Caki2 (cell line): ENCODE measurements at places on chromosomes 2 and 18. TPM values are rescaled to one million over a fixed set of nuclear protein-coding genes. Genes with fewer than 3 reads are reported as not detected.

- no peak for DNase-seq
These were observed 230.6 kb upstream of the SP5 start for GRCh38 chr2:170484552-170484951.

DNA sequence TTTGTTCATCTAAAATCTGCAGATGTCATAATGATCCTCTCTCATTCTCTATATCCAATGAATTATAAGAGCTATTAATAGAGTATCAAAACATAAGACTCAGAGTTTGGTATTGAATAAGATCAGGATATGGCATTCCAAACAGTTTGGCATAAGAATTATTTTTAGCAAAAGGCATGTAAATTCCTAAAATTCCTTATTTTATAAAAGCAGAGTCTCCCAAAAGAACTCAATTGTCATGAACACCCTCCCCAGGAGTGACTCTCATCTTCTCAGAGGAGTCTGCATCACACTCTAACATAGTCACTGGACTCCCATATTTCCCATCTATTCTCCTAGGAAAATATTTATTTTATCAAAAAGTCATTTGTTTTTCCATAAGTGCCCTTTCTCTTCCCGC, 1710.2 kb upstream of the SLC39A10 start:
- no peak for DNase-seq

DNA sequence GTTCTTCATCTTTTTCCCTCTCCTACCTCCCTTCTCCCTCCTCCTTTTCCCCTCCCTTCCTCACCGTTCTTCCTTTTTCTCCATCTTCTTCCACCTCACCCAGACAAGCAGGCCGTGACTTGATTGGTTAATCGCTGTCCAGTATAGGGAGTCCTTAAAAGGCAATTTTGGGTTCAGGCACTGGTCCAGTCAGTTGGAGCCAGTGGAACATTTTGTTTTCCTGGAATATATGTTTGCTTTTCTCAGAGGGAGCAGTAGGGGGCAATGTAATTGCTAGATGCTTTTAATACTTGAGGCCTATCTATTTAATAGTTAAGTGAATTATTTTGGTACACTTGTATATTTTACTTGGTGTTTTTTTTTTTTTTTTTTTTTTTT, 15.0 kb downstream of the ELAC1 start:
- DNase-seq = no peak

GRCh38 chr2:43101751-43102150, 124.7 kb downstream of the ZFP36L2 start:
- DNase-seq = no peak

GRCh38 chr2:163607630-163608029, 128.2 kb downstream of the FIGN start:
- no peak for DNase-seq

FAM228A gene
- 1.5 TPM in 1 of 2 replicates, not detected in the other for total RNA-seq

DNA sequence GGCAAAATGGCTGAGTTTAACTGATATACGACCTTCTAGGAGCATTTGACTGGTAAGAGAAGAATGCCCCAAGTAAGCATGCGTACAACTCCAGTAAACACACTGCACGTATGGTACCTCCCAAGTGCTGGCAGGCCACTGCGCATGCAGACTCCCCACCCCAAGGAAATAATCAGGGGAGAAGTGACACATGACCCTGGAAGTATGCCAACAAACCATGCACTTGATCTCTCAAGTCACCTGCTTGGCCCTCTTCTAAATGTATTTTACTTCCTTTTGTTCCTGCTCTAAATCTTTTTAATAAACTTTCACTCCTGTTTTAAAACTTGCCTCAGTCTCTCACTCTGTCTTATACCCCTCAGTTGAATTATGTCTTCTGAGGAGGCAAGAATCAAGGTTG, 129.8 kb upstream of the COL5A2 start:
- no peak for DNase-seq

DNA sequence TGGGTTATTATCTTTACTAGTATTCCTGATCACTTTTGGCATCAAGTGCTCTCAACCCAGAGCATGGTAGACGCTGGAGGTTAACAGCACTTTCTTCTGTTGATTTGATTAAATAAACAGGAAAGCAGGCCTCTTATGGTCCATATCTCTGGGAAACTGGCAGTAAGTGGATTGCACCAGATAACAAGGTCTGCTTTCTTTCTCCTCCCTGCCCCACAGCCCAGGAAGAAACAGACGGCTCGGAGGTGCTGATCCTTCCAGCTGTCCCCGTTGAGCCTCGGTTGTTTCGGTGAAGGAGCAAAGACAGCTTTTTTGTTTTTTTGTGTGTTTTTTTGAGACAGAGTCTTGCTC, 100.8 kb upstream of the KCTD1 start:
- no peak for DNase-seq

KCNF1 gene
- 0.17 TPM in 1 of 2 replicates, not detected in the other for total RNA-seq

DNA sequence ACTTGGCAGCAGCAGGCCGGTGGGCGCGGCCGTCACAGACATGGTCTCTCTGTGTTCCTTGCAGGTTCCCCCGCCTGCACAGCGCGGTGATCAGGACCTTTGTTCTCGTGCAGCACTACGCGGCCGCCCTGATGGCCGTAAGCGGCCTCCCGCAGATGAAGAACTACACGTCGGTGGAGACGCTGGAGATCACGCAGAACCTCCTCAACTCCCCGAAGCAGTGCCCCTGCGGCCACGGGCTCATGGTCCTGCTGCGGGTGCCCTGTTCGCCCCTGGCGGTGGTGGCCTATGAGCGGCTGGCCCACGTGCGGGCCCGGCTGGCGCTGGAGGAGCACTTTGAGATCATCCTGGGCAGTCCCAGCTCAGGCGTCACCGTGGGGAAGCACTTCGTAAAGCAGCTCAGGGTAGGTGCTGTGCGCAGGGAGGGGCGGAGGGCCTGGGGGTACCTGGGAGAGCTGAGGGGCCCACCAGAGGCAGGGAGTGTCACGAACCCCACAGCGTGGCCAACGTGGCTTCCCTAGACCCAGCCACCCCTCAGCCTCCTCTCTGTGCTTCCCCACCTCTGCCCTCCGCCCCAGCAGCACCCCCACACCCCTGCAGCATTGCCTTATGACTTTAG, 59.3 kb downstream of the NTSR2 start:
- DNase-seq = no peak

ONECUT2 gene
- 0.03 and 0.44 TPM in 2 replicates for total RNA-seq

GRCh38 chr2:95289253-95289652, 7.9 kb upstream of the KCNIP3 start:
- no peak for DNase-seq

GRCh38 chr2:33289961-33290360, 186.5 kb upstream of the RASGRP3 start:
- DNase-seq = no peak

GRCh38 chr2:101263377-101263800, 10.7 kb downstream of the CNOT11 start:
- DNase-seq = no peak

GRCh38 chr2:175151791-175152190, 16.2 kb downstream of the ATF2 start:
- DNase-seq = no peak

GRCh38 chr2:76478266-76479035, 767.7 kb upstream of the GCFC2 start:
- DNase-seq = no peak

DNA sequence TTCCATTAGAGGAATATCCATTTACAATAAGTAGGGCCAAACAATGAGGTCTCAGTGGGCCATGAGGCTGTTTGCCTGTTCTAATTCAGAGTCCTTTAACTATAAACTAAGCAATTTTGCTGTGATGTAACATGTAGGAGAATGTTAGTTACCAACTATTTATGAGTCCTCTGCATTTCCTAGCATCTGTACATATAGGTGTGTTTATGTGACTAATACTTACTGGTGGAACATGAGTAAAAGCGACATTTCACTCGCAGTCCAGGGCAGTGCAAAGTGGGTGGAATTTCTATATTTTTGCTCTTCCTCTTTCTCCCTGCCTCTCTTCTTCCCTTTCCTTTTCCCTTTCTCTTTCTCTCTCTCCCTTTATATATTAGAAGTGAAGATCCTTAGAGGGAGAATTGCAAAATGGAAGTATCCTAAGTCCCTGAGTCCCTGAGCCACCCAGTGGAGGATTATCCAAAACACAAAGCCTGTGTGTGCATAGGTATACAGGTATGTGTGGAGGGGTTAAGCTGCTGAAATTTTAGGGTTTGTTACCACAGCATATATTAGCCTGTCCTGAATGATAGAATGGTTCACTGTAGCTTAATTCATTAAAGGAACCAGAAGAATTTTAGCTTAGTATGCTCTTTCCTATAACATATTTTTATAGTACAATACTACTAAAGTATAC, 487.0 kb upstream of the FANCL start:
- DNase-seq = no peak

DNA sequence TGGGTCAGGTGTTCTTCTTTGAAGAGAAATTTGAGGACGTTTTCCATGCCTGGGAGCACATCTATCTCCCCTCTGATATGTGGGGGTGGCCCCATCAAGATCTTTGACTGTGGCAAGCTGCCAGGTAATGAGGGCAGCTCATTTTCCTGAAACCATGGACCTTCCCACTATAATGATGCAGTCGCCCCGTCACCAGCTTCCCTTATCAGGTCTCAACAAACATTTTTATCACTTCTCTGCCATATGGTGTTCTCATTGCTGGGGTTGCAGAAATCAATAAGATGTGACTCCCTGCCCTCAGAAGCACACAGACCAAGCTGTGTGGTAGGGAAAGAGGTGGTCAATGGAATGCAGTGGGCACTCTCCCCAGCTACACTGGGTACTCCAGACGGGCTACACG, 48.4 kb upstream of the B3GNT7 start:
- DNase-seq = no peak

- DNase-seq = no peak
These were observed 121.1 kb downstream of the TANC1 start for GRCh38 chr2:159089543-159089942.

DNA sequence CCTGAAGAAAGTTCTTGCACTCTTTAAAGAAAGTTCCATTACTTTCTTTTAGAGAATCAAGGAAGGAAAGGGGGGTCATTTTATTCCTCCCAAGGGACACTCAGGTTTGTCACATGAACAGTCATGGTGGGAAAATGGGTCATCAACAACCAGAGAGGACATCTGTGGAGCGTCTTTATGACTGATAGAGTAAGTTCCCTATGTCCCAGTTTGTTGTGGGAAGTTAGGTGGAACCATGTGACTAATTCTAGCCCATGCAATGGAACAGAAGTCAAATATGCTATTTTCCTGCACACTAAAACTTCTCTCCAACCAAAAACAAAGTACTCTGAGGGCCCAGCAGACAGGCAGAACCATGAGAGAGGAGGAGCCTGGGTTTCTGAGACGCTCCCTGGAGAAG, 165.6 kb upstream of the SERTAD2 start:
- DNase-seq = no peak

DNA sequence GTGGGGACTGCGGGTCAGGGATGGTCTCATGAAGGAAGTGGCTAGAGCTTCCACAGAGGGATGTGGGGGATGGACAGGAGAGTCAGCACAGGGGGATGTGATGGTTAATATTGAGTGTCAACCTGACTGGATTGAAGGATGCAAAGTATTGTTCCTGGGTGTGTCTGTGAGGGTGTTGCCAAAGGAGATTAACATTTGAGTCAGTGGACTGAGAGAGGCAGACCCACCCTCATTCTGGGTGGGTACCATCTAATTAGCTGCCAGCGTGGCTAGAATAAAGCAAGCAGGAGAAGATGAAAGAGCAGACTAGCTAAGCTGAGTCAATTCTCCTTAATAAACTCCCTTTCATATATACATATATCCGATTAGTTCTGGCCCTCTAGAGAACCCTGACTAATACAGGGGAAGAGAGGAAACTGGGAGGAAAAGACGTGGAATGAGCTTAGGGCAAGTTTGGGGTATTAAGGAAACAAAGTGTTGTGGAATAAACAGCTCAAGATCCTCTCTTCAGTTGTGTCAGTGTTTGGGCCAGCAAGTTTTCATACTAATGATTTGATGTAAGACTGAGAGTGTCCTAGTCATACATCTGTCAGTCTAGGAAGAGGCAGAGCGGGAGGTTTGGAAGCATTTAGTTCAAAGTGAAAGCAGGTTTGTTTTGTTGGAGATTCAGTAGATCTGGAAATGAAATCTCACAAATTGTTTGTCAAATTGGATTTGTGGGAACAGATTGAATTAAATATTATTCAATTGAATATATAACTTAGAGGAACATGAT, 135.2 kb upstream of the NT5C1B start:
- DNase-seq = no peak

DNA sequence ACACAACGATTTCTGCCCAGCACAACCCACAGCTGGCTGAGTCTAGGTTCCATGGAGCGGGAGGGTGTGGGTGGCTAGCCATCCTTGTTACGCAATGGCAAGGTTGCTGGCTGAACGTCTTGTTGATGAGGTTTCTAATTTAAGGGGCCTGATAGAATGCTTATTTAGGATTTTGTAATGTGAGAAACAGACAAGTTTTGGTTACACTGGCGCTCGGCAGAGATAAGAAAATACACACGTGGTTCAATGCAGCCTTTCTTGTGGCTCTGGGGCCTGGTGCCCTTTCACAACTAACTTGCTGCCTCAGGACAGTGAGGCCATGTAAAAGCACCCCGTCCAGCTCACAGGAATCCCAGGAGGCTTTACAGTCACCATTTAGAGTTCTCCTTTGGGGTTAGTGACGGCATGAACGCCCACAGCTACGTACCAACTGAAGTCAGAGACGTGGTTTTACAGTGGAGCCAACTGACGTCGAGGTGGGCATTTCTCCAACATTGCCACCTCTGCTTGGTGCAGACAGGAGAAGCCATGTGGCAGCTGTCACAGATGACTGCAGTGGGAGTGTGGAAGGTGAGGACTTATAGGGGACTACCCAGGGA, 29.7 kb upstream of the PIEZO2 start:
- DNase-seq = no peak

LHCGR gene
- total RNA-seq = not detected in 2 replicates

REG3A gene
- total RNA-seq = not detected in 2 replicates

DNAJC5G gene
- total RNA-seq = not detected in 2 replicates

DNA sequence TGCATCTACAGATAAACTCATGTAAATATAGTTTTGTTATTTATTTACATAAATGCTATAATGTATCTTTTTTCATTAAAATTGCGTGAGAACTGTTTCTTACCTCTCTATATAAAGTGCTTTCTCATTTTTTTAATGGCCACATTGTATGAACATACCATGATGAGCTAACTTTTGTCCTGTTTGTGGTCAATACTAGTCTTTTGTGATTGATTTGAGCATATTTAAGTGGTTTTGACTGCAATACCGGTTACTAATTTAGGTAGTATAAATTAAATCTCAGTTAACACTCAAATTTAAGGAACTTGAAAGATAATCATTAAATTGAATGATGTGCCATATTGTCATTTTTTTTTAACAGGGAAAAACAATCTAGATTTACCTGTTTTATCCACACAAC, 108.2 kb downstream of the HAUS1 start:
- no peak for DNase-seq

MYL12B gene
- total RNA-seq = 492 and 553 TPM in 2 replicates

- peak; percentile 45 for DNase-seq
These were observed 25.1 kb upstream of the ARHGAP25 start for GRCh38 chr2:68709421-68709911.

DNA sequence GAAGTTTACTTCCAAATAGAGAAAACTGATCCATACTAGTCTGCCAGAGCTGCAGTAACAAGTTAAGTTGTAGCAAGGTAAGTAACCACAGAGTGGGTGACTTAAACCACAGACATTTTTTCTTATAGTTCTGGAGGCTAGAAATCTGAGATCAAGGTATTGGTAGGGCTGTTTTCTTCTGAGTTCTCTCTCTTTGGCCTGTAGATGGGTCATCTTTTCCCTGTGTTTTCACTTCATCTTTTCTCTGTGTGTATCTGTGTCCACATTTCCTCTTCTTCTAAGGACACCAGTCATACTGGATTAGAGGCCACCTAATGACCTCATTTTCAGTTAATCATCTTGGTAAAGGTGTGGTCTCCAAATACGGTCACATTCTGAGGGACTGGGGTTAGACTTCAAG, 142.9 kb upstream of the MEX3C start:
- DNase-seq = no peak
